ENCODE measurements at places on chromosomes 1 and 21. TPM values are rescaled to one million over a fixed set of nuclear protein-coding genes. Genes with fewer than 3 reads are reported as not detected.

GRCh38 chr1:103569493-103569892, 1.9 kb upstream of the AMY2B start:
- peak; percentile 46 for DNase-seq

- DNase-seq = no peak
These were observed 20.7 kb downstream of the F5 start for GRCh38 chr1:169565335-169566271.

DNA sequence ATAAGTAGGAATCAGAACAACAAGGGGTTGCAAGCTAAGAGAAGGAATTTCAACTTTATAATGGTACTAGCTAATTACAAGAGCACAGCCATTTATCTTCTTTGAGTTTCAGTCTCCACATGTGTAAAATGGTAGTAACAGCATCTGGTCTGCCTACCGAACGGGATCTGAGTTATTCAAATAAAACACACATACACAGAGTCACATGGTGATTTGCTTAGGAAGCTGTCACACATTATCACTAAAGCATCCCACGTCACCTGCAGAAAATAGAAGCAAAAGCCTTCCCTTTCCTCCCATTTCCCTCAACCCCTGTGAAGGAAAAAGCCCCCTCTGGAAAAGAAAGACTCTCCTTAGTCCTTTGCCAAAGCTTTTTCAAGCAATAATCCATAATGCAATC, 389.7 kb downstream of the OMA1 start:
- no peak for DNase-seq

DNA sequence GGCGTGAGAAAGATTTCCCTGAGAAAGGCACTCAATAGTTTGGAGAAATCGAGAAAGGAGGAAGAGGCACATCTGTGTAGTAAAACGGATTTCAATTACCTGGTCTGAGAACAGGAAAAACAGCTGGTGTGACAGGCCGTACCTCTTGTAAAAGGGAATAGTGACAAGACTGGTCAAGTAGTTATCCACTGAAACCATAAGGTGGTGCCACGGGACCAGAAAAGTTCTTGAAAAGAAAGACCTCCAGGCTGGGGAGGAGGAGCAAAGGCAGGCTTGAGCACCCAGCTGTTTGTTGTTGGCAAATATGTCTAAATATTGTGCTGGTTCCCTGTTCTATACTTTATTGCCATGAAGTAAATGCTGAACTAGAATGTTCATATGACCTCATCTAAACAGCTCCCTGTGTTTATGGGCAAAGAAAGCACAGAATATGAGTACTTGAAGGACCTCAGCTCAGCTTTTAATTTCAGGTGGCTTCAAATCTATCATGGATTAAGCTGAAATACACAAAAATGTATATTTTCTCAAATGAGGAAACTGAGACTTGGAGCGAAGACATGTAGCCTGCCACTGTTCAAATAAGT, 4.0 kb downstream of the HAO2 start:
- DNase-seq = no peak

DNA sequence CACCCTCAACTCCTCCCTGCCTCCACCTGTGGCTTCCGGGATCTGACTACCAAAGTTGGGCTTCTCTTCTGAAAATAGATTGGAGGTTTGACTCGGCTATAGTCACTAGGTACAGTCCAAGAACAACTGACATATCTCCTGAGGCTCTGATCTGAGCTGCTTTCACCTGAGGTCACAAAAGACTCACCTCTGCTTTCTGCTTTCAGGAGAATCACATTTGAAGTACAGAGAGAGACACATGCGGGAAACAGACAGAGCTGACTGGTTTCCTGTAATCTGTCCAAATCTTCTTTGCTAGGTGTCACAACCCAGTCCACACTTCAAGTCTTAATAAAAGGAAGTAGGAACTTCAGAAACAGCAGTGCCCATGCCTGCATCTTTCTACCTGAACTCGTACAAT, 245.4 kb upstream of the CHRM3 start:
- DNase-seq = no peak

DNA sequence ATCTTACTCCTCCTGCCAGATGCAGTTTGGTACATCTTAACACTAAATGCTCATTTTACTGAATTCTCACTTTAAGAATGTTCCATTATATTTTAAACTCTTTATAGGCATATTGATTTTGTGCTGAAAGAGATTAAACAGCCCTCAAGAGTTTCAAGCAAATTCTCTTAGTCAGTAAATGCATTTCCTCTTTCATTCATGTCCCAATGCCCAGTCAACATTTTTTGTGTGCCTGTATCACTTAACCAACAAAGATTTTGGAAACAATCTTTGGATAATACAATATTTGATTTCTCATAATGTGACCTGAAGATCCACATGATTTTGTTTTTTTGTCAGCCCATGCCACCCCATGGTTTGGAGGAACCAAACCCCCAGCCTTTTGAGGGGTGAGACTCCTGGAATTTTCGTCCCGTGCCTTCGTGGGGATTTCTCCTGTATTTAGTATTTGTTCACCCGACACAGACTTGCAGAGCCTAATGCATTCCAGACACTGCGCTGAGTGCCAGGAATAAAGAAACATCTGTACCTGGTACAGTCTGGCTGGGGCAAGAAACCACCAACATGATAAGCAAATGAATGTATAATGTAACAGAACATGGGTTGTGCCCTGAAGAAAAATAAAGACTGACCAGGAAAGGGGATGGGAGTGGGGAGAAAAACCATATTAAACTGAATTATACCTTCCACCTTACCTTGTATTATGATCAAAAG, 47.1 kb upstream of the ETS2 start:
- DNase-seq = no peak

- DNase-seq = peak; percentile 77
These were observed 122.3 kb downstream of the ESRRG start for GRCh38 chr1:216600730-216601609.

DNA sequence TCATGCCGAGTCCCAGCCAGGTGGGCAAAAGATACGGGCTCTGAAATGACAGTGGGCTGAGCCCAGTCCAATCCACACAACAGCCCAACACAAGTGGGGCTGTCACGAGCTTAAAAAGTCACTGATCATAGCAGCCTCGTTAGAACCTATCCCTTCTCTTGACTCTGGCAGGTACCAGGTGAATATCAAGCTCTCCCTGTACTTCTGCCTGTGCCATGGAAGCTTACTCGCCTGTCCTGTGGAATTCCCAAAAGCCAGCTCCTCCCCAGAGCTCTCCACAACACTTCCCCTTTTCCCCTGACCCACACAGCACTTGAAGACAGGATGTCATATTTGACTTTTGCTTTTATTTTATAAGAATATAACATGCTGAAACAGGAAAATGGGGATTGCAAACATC, 5.9 kb downstream of the RGS16 start:
- DNase-seq = no peak

DNA sequence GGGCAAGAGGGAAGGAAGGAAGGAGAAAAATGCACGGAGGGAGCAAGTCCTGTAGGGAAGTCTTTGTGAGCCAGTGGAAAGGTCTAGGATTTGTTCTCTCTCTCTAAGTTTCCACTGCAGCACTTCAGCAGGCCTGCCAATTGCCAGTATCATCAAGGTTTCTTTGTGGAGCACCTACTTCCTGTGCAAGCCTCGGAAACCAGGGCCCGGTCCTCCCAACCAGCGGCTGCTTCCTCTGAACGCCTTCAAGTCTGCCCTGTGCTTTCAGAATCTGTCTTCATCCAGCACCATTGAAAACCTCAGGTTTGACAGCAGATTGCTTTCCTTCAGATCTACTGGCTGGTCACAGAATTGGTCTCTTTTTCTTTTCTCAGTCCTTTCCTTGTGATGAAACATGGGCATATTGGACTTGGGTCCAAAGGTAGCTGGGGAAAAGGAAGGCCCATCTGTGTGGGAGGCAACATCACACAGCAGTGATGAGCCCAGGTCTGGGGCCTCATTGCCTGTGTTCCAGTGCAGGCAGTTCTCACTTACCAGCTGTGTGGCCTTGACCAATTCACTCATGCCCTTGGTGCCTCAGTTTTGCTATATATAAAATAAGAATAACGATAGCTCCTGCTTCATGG, 144.5 kb downstream of the SEC16B start:
- no peak for DNase-seq

DNA sequence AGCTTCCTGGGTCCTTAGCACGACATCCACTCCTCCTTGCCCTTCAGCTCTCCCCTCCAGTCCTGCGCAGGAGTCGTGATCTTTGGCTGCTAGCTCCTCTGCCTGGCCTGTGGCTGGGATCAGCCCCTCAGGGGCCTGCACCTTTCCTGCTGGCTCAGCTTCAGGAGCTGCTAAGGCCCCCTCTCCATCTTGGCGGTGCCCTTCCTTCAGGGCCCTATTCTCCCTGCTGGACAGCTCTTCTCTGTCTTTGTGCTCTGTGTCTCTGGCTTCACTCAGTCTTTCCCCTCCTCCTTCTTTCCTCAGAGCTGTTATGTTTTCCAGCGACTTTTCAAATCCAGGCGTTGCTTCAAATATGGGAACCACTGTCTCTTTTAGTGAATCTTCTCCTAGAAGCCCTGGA, 59.5 kb upstream of the LRRC53 start:
- DNase-seq = no peak

DNA sequence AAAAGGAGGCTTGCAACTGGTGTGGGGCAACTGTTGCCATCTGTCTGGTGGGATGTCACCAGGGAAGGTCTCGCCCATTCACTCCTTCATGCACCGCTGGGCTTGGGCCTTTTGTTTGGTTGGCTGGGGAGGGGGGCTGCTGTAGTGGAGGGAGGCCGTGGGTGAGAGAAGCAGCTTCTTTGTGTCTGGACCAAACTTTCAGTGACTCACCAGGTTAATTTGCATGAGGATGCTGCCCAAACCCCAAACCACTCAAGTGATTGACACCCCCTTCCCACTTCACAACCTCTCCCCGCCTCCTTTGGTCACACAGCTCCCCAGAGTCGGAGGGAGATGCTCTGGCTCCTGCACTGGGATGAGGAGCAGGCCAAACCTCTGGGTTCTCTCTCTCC, 19.7 kb downstream of the BTG2 start:
- no peak for DNase-seq

DNA sequence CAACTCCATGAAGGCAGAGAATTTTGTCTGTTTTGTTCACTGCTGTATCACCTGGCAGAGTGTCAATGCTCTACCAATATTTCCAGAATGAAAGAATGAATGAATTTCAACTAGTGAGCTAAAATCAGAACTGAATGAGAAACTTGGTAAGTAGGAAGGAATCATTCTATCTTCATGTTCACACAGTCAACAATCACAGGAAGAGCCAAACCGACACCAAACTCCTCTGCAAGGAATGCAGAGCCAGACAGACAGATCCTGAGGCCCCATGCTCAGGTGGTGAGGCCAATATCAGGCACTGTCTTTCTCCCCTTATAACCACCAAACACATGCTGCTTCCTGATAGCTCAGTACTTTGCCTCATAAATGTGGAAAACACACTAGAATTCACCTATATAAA, 139.1 kb downstream of the SLC45A1 start:
- no peak for DNase-seq

GRCh38 chr1:236103646-236104218, 38.6 kb upstream of the GPR137B start:
- DNase-seq = peak; percentile 48

The THAP3 gene
- total RNA-seq = 21.2 TPM

The KHDRBS1 gene
- total RNA-seq = 91.2 TPM

The GPR37L1 gene
- total RNA-seq = 0.06 TPM

The TAS1R1 gene
- total RNA-seq = not detected

The NMNAT2 gene
- 1.3 TPM for total RNA-seq

The OLFML3 gene
- 19.8 TPM for total RNA-seq

All from aorta (tissue), 5 donors.